ENCODE measurements at places on chromosomes 12 and 14.

DNA sequence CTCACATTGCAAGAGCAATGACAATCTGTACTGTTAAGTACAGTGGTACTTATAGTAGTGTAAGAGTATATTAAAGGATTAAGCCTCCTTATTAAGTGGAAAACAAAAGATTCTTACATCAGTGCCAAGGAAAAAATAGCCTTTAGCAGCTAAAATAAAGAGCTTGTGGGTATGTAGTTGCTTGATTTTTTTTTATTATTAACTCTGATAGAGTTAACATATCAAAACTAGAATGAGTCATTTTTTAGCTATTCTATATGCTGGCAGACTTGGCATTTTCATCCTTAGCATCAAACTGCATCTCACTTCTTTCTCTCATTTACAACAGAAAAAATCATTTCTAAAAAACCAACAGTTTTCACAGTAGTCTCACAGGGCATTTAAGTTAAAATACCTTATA is 86.5 kb downstream of the ATP2B1 start:
- no peak for DNase-seq

- DNase-seq: no peak
Observed at GRCh38 chr12:124160097-124160756, 134.7 kb upstream of the RFLNA start.

- no peak for DNase-seq
Observed at GRCh38 chr14:68011406-68012028, 191.9 kb downstream of the RAD51B start.

DNA sequence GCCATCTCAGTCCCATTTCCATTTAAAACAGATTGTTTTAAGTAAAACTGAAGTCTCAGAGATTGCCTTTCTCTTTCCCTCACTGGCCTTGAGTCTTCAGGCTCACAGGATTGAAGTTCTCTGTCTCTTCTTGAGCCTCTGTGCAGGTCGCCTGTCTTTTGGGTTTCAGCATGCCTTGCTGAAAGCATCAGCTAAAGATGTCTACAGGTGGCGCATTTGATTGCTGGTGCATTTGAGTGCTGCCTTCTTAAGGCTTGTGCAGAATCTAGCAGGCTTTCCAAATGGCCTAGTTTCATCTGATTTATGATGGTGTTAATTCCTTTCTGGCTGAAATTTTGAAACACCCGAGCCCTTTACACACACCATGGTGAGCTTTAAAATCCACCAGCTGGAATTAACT is 1062.2 kb upstream of the FBXO33 start:
- no peak for DNase-seq

DNA sequence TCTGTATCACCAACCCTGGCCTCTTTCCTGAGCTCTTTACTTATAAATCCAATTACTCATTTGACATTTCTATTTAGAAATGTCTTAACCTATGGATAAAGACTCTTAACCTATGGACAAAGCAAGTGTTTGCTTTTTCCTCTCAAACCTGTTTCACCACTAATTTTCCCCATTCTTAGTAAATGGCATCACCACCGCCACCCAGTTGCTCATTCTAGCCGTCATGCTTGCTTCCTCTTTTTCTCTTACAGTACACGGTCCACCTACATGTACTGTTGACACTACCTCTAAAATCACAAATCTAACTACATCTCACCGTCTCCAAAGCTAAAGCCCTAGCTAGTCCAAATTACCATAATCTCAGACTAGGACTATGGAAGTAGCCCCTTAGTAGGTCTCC is 60.0 kb downstream of the CAPS2 start:
- no peak for DNase-seq

DNA sequence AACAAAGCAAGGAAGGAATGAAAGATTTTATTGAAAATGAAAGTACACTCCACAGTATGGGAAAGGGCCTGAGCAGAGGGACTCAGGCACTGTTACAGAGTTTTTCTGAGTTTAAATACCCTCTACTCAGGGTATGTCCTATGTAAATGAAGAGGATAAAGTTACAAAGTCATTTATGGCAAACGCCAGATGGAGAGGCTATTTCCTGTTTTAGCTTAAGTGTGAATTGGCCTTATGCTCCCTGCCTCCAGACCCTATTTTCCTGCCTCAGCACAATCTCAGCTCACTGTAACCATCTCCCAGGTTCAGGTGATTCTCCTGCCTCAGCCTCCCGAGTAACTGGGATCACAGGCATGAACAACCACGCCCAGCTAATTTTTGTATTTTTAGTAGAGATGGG is 6.8 kb upstream of the PHC1 start:
- DNase-seq: no peak

DNA sequence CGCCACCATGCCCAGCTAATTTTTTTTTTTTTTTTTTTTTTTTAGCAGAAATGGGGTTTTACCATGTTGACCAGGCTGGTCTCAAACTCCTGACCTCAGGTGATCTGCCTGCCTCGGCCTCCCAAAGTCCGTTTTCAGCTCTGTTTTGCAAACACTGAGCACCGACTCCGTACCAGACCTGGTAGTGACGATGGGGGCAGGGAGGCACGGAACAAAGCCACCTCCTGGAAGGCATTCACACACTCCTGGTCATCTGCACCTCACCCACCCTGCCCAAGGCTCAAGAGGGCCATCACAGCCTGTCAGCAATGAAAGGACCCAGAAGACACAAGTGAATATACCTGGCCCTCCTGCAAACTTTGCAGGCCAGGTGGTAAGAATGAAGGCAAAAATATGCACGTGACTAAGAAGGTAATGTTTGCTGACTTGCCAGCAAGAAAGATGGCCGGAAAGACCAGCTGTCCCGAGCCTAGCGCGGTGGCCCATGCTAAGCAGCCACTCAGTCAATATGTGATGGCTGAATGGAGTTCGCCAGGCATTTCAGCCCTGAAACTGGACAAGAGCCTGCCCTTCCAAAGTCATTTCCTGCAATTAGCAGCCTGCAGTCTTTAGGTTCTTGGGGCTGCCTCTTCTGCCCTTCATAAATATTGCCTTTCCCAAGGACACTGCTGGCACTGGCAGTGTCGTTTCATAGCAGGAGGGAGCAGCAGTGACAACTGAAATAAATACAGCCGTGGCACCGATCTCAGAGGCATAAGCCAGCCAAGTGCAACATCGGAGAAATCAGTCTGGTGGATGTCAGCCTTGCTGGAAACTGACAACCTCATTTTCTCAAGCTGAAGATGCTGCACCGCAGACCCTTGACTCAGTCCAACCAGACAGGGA is 17.6 kb downstream of the MMAB start:
- no peak for DNase-seq

- no peak for DNase-seq
Observed at GRCh38 chr12:14777271-14777670, 26.0 kb downstream of the WBP11 start.

GRCh38 chr12:116277467-116278278 is at the start of gene MED13L:
Gene MED13L, minus strand, starts transcription at chr12:116277693. Its CDS starts 562 bp downstream, at chr12:116277131.
- DNase-seq: peak; percentile 92

DNA sequence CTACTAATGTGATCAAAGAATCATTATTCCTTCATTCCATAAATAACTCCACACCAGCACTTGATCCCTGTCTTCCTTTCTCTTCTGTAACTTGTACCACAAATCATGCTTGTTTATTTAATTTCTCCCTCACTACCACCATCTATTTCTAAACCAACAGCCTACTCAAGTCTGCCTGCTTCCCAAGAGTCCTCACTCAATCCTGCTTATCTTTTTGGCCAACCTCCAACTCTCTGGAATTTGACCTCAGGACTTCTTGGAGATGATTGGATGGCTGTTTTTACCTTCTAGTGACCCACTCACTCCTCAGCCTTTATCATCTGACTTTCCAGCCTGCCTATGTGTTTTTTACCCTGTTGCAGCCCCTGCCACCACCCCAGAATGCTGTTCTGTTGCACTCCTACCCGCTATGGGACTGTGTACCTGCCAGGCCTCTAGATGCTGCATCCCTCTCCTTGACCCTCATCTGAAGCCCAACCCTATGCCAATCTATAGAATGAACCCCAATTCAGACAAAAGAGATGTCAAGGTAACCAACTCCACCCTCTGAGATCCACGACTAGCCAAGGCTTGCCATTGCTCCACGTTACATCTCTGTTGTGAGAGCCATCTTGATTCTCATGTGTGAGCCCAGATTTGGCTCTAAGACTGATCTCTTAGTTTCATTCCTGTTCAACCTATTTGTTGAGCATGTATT is 150.2 kb upstream of the PLEKHG7 start:
- peak; percentile 35 for DNase-seq

GRCh38 chr12:77720258-77720657 is 110.4 kb upstream of the NAV3 start:
- no peak for DNase-seq

DNA sequence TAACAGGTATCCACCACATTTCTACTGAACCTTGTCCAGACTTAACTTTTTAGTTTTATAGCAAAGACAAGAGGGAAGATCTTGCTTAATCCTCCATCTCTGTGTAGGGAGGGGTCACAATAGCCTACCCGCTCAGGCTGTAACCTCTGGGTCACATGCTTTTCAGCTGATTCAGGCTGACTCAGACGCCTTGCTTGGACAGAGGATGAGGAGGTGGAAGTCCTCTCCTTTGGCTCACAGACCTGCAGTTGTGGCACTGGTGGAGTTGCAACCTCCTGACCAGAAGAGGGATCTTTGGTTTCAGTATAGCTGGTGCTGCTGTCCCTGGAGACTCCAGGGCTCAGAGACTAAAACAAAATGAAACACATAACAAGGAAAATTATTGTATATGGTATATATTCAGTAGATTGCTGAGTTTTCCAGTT is 16.2 kb downstream of the ACIN1 start:
- no peak for DNase-seq

- DNase-seq: no peak
Observed at GRCh38 chr12:65657635-65658034, 166.6 kb upstream of the HMGA2 start.

GRCh38 chr12:68393417-68393816 is 61.3 kb upstream of the MDM1 start:
- no peak for DNase-seq

DNA sequence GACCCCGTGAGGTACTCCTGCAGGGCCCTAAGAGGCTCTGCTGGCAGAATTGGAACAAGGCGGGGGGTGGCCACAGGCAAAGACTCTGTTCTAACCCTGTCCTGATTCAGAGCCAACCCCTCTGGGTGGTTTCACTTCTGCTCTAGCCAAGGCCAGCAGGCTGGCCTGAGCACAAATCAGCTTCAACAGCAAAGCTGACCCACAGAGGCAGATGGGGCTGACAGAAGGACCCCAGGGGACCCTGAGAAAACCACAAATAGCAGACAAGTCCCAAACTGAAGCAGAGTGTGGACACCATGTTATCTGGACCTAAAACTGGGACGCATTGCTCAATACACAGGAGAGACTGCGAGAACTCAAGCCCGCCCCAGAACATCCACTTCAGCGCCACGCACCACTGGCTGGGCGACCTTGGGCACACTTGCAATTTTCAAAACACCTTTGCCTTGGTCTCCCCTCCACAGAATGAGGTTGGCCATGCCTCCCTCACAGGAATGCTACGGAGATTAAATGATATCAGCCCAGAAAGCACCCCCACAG is 76.4 kb upstream of the DICER1 start:
- no peak for DNase-seq

GRCh38 chr14:93086441-93087055 is 29.2 kb downstream of the ITPK1 start:
- DNase-seq: no peak

DNA sequence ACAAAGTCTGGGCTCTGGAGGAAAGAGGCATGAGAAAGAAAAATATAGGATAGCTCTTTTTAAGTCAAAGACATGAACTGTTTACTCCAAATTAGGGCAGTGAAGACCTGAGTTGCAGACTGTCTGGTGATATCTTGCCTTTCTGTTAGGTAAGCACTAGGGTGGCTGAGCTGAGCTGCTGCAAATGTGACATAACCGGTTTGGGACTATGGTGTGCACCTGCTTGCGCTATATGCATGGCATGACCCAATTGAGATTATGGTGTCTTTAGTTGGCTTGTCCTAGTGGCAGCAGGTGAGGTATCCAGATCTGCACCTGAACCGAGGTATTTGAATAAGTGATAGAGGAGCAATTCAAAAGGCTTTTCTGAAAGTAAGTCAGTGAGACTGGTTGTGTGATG is 345.6 kb downstream of the APAF1 start:
- no peak for DNase-seq

GRCh38 chr12:89280833-89281538 is 71.3 kb downstream of the DUSP6 start:
- no peak for DNase-seq

DNA sequence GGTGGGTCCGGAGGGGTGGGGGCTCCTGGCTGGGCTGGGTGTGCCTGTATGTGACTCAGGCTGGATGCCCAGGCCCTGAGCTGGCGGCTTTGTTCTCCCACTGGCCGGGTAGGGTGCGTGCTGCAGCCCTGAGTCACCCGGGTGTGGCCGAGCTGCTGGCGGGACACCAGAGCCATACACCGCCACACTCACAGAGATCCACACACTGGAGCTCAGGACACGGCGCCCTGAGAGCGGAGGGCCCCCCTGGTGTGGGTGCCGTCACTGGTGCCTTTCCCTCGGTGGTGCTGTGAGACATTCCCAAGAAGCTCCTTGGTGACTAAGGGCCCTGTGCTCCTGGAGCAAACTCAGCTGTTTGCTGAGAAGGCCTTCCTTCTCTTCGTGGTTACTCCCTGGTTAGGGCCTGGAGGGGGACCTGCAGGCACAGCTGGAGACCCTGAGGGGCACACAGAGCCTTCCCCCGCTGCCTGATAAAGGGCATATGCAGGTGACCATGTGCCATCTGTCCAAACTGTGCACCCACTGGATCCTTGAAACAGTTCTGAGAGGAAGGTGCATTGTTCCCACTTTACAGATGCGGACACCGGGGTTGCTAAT is 44.3 kb downstream of the KRT80 start:
- peak; percentile 55 for DNase-seq

- no peak for DNase-seq
Observed at GRCh38 chr14:59190372-59190771, 1.9 kb downstream of the DAAM1 start.

GRCh38 chr14:64474041-64474440 is 8.7 kb downstream of the AKAP5 start:
- DNase-seq: no peak

- DNase-seq: no peak
Observed at GRCh38 chr12:6201826-6202225, 1.6 kb downstream of the CD9 start.

- DNase-seq: no peak
Observed at GRCh38 chr12:6180268-6181051, 19.7 kb upstream of the CD9 start.
